NCI-H2227 treated with DMSO at 0.1 percent for 48 hours (cell line): ENCODE measurements at places on chromosomes 3 and 15.

- DNase-seq, result no peak
Measured at GRCh38 chr3:124620600-124621063, 109.6 kb upstream of the UMPS start.

DNA sequence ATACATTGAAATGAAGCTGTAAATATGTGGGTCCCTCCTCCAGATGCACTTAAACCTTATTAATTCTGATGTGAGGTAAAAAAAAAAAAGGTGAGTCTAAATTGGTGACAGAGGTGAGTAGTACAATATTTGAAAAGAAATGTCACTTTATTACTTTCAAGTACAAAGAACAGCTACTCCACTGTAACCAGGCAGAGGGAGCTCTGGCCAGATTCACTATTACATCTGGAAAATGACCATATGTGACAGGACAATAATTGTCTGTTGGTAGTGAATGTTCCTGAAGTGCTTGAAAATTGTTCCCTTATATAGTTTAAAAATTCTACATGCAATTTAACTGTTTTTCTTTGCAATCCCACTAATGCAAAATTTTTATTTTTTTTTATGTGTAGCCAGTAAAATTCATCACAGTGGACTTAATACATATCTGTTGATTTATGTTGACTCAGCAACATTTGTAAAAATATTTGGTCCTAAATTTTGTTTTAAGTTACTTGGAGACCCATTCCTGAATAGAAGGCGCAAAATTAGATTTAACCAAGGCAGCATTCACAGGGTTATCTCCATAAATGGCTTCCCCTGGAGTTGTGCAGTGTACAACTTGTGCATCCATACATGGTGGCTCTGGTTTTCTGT, 231.9 kb upstream of the TBC1D5 start:
- DNase-seq, result no peak

- DNase-seq, result no peak
Measured at GRCh38 chr3:16508243-16508578, 5.3 kb downstream of the RFTN1 start.

GRCh38 chr3:191919491-191920026, 458.6 kb downstream of the PYDC2 start:
- DNase-seq, result no peak

- DNase-seq, result no peak
Measured at GRCh38 chr3:36992806-36993325, at the start of gene EPM2AIP1. Gene EPM2AIP1, minus strand, starts transcription at chr3:36993131. Its CDS starts 54 bp downstream, at chr3:36993077.

DNA sequence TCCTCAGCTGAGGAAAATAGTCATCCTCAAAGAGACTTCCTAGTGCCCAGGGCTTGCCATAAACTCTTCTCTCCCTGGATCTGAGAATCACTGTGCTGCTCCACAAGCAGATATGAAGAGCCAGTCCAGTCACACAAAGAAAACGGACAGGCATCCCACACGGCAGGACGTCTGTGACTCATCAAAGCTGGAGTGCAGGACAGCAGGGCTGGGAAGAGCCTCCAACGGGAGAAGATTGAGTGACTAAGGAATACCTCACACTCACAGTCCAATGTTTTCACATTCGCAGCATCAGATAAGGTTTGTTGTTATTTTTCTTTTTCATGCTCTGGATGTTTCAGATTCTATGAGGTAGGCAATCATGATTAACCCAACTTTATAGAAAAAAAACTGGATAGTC, 57.8 kb downstream of the NEK10 start:
- DNase-seq, result no peak

DNA sequence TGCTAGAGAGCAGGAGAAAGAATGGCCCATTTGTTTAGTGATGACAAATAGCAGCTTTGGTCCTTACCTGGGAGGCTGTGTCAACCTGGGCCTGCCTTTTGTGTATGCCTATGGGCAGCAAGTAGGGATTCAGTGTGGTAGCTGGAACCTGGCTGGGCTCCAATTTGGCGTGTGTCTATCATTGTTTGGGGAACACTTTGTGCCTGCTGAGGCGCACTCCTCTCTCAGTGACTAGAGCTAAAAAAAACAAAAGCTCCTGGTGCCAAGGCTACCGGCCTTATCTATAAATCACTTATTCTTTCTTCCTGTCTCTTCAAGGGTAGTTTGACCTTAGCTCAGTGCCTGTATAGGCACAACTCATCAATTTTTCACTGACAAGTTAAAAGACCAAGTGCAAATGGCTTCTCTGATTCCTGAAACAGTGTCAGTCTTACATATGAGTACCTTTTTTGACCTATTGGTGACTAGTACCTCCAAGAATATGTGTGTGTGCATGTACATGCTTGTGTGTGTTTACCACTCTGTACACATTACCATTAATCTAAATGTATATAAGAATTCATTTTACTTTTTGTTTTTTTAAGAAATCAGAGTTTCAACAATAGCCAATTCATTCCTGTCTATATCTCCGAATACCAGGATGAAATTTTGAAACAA, 54.6 kb downstream of the GMNC start:
- DNase-seq, result no peak

GRCh38 chr3:17136136-17136721, 251.5 kb downstream of the PLCL2 start:
- no peak for DNase-seq

DNA sequence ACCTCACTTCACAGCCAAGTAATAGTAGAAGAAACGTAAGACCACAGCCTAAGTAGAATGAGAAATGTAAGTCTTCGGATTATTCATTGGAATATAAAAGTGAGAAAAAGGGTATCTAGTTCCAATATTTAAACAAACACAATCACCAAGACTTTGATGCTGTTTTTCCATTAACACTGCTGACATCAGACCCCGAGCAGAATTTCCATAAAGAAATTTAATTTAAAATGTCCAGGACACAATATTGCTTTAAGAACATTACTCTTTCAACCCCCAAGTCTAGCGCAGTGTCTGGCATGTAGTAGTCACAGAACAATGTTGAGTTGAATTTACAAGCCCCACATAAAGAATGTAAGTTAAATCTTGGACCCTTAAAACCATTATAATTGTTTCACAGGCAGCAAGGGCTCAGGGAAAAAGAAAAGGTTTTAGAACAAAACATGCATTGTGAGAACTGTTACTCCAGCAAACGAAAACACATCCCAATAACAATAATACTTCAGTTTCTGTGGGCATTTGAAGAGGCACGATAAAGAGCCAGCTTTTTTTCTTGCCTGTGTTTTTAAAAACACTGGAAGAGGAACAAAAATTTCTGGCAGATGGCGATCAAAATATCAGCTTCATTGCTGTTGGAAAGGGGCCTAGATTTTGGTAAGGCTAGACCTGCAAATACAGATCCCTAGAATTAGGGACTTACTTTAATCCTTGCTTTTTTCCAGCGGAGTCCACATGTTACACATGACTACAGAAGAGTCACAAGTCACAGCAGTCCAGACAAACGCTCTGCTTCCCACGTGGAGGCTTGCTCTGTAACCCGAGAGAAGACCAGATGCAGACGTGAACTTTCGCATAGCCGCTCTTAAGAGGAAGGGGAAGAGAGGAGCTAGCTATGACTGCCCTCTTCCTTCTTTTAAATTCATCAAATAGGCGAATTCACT, 77.9 kb upstream of the IGSF10 start:
- no peak for DNase-seq

- peak; percentile 32 for DNase-seq
Measured at GRCh38 chr3:23999012-23999641, 54.0 kb downstream of the NR1D2 start.

GRCh38 chr3:175039875-175040274, 180.7 kb downstream of the NAALADL2 start:
- DNase-seq, result no peak

DNA sequence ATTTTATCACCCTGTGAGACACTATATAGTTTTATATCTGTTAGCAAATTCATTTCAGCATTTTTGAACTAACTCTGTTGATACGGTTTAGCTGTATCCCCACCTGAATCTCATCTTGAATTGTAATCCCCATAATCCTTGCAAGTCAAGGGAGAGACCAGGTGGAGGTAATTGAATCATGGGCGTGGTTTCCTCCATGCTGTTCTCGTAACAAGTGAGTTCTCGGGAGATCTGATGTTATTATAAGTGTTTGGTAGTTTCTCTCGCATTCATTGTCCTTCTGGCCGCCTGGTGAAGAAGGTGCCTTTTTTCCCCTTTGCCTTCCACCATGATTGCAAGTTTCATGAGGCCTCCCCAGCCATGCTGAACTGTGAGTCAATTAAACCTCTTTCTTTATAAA, 53.2 kb upstream of the TMC3 start:
- no peak for DNase-seq

DNA sequence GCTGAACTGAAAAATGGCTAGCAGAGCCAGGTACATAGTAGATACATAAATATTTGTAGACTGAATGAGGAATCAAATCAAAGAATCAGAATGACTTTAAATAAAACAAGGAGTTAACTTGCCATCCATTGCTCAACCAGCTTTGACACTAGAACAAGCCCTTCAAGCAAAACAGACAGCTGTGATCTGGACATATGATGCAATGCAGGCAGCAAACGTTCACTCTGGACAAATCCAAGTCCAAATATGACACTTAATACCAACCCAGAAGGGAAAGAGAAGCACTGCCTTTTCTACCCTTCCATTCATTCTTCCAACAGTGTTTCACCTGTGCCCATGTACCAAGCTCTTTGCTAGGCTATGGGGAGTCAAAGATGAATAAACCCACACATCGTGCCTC, 4.5 kb downstream of the THRB start:
- no peak for DNase-seq

- DNase-seq, result no peak
Measured at GRCh38 chr3:177211503-177212277, 14.4 kb upstream of the TBL1XR1 start.

- DNase-seq, result no peak
Measured at GRCh38 chr15:58492661-58493397, 61.0 kb downstream of the LIPC start.

GRCh38 chr3:177764377-177764912, 567.2 kb upstream of the TBL1XR1 start:
- DNase-seq, result no peak

DNA sequence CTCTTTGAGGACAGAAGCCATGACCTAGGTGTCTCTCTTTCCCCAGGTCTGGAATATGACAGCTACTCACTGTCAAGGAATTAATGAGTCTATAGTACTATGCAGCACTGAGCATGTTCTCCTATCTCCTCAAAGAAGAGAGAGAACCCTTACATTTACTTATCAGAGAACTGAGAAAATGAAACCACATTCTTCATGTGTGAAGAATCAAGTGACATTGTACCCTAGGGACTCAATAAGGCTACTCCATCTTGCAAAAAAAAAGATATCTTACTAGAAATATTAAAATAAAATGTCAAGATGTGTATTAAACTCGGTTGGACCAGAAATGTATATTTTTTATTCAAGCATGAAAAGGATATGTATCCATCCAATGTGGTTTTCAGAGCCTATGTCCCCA, 133.2 kb upstream of the COL8A1 start:
- DNase-seq, result no peak

GRCh38 chr3:48194446-48195071, 6.3 kb upstream of the CDC25A start:
- DNase-seq, result peak; percentile 9

GRCh38 chr3:129657261-129658046, 51.0 kb upstream of the PLXND1 start:
- DNase-seq, result no peak

- no peak for DNase-seq
Measured at GRCh38 chr15:41517895-41518449, 4.3 kb upstream of the LTK start.

DNA sequence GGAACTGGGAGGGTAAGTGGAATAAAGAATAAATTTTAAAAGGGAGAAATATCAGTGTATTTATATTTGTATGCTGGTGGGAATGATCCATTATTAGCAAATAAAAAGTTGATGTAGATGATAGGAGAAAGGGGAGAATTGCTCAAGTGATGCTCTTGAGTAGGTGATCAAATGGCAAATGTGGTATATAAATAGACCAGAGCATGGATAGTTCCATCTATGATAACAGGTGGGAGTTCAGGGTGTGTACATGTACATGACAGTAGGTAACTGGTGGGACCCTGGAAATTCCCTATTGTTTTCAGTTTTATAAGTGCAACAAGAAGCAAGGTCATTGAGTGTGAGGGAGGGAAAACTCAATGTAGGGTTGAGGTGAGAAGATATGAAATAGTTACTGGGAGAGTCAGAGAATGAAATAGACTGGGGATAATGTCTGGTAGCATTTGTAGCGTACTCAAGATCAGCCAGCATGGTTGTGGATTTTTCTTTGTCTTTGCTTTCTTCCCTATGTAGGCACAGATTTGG, 31.3 kb upstream of the EBLN2 start:
- DNase-seq, result no peak

- DNase-seq, result no peak
Measured at GRCh38 chr3:195032955-195033354, 238.0 kb downstream of the XXYLT1 start.

- no peak for DNase-seq
Measured at GRCh38 chr3:5002174-5002870, 23.1 kb downstream of the BHLHE40 start.

- DNase-seq, result no peak
Measured at GRCh38 chr3:127053979-127054378, 71.1 kb downstream of the PLXNA1 start.

- no peak for DNase-seq
Measured at GRCh38 chr15:79450648-79451047, 18.5 kb downstream of the MINAR1 start.

DNA sequence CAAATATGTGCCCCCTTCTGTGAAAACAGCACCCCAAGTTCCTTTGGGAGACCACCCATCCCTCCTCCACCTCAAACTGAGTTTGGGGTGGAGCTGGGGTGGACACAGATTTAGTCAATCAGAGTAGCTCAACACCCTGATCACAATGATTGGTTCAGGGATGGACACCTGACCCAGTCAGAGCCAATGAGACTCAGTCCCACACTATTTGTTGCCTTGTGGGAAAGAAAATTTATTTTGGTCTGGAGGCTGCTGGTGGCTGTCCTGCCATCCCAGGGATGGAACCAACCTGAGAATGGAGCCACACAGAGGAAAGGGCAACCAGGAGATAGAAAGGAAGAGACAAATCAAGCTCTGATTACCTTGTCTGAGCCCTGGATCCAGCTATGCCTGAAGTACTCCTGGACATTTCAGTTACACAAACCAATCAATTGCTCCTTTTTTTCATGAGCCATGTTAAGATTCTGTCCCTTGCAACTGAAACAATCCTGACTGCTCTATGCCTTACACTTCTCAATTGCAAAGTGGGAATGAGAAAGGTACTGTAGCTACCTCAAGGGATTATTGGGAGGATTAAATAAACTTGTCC, 10.6 kb downstream of the DNASE1L3 start:
- no peak for DNase-seq

- peak; percentile 20 for DNase-seq
Measured at GRCh38 chr15:76994971-76995945, at the start of gene PSTPIP1. Gene PSTPIP1, plus strand, starts transcription at chr15:76995126. Its CDS starts 448 bp downstream, at chr15:76995574.

GRCh38 chr3:130760922-130761321, 14.3 kb upstream of the PIK3R4 start:
- DNase-seq, result no peak
